ENCODE measurements at places on chromosomes 7 and 10.

DNA sequence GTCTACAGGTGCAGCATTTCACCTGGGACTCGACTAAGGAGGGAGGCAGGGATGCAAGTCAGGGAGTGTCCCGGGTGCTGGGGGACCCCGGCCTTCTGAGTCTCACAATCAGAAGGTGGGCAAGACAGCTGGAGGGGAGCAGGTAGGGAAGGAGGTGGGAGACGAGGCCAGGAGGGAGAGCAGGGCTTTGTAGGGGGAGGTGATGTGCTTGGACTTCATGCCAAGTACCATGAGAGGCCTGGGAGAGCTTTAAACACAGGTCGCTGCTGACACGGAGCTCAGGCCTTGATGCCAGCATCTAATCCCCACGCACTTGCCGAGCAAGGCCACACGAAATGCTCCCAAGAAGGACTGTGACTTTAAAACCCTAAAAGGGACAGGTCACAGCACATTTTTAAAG, 244.7 kb downstream of the ADARB2 start:
- no peak for DNase-seq

DNA sequence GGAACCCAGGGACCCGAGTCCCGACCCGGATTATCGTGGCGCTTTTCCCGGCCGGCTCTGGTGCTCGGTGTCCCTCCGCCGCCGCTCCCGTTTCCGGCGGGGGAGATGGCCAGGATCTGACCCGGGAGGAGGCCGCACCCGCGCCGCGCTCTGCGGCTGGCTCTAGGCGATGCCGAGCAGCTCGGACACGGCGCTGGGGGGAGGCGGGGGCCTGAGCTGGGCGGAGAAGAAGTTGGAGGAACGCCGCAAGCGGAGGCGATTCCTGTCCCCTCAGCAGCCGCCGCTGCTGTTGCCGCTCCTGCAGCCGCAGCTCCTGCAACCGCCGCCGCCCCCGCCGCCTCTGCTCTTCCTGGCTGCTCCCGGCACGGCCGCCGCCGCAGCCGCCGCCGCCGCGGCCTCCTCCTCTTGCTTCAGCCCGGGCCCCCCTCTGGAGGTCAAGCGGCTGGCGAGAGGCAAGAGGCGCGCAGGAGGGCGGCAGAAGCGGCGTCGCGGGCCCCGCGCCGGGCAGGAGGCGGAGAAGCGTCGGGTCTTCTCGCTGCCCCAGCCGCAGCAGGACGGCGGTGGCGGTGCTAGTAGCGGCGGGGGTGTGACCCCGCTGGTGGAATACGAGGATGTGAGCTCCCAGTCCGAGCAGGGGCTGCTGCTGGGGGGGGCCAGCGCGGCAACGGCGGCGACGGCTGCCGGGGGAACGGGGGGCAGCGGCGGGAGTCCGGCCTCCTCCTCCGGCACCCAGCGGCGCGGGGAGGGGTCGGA, 593 bp downstream of the CDK13 start:
- peak; percentile 43 for DNase-seq

DNA sequence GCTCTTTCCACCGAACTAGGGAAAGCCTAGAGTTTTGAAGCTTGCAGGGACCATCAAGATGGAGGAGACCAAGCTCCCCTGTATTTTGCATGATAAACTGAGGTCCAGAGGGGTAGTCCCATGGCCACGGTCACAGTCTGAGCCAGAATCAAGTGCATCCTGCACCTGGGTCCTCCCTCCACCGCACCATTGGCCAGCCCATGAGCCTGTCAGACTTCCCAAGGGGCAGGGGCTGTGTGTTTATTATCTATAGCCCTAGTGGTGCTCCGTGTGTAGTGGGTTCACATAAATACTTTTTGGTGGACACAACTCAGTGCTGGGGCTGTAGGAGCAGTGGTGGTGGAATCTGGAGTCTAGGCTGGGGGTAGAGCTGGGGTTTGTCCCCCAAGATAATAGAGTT, 3.6 kb downstream of the CALHM3 start:
- no peak for DNase-seq

- no peak for DNase-seq
These were observed 185.4 kb downstream of the SEC23IP start for GRCh38 chr10:120077707-120078492.

GRCh38 chr10:30529373-30529998, 95.5 kb downstream of the MAP3K8 start:
- peak; percentile 66 for DNase-seq

- DNase-seq: no peak
These were observed 6.7 kb upstream of the FAM170B start for GRCh38 chr10:49140304-49141177.

GRCh38 chr7:135186841-135187253, 16.3 kb upstream of the CYREN start:
- DNase-seq: peak; percentile 88

- no peak for DNase-seq
These were observed 8.2 kb downstream of the LOXL4 start for GRCh38 chr10:98259606-98260315.

DNA sequence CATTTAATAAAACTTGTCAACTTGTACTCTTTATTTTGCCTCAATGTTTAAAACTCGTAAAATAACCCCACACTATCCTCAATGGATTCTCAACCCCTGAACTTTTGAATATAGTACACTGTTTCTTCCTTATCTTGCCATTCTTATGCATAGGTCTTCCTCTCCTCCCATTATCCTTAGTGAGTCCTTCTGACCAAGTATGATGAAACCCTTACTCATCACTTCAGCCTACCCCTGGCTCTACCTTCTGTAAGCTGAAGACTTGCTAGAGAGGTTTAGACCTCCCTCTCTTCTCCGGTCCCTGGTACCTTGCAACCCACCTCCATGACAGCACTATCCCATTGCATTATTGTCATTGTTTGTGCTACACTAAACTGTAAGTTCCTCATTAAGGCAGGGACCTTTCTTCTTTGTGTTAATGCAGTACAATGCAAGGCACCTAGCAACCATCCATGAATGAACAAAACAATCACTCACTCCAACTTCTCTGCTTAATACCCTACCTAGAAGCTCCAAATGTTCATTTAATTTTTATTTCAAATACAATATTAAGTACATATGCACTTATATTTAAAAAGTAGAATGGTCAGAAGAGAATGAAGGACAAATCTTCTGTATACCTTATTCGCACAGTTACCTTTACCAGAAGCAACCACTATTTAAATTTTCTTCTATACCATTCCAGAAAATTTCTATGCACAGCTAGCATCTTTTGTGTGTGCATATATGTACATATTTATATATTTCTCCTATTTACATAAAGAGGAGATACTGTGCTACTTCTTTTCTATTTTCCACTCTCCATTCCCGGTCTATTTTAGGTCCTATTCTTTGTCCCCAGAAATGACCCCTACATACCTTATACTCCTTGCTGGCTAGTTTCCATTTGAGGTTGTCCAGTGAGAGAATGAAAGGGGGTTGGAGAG, 77.5 kb downstream of the SLC16A9 start:
- no peak for DNase-seq

GRCh38 chr7:67423065-67423464, 426.4 kb downstream of the TYW1 start:
- no peak for DNase-seq

DNA sequence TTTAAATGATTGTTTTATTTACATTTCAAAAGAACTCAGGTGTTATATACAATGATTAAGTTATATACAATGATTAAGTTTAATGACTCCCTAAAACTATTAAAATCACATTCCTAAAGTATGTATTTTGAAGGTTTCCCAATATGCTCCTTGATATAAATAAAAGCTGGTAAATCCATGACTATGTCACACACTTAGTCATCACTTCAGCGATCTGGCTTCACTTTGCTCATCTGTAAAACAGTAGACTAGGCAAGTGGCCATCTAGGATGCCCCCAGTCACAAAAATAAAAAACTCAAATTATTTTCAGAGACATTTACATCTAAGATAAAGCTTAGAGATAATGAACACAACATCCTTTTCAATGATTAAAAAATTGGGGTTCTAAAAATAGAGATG, 10.8 kb downstream of the ICA1 start:
- no peak for DNase-seq

- no peak for DNase-seq
These were observed 23.0 kb upstream of the C7orf33 start for GRCh38 chr7:148567524-148567923.

DNA sequence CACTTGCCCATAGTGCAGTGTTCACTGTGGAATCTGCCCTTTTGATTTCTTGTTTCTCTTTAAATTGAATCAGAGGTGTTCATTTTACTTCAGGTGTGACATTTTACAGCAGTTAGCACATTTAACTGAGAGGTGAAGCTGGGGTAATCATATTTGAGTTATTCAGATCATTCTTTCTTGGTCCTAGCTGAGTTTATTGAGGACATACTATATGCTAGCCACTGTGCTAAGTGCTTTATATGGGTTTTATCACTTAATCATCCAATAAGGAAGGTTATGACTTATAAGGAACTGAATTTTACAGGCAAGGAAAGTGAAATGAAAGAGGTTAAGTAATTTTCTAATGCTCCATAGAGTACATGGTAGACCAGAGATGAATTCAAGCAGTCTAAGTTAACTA, 79.7 kb downstream of the PON1 start:
- no peak for DNase-seq

DNA sequence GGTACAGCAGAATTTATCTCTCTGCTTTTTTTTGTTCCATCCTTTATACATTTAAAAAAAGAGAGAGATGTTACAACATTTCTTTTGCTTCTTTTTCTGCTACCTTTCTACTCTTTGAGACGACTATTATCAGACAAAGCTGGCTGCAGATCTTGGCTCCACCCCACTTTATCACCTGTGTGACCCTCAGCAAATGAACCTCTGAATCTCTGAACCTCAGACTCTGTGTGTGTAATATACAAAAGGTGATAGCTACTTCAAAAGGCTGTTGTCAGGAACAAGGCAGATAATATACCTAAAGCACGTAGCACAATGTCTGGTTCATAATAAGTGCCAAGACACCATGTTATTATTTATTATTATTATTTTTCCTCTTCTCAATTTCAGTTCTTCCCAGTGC, 32.6 kb upstream of the UBE2D1 start:
- no peak for DNase-seq

DNA sequence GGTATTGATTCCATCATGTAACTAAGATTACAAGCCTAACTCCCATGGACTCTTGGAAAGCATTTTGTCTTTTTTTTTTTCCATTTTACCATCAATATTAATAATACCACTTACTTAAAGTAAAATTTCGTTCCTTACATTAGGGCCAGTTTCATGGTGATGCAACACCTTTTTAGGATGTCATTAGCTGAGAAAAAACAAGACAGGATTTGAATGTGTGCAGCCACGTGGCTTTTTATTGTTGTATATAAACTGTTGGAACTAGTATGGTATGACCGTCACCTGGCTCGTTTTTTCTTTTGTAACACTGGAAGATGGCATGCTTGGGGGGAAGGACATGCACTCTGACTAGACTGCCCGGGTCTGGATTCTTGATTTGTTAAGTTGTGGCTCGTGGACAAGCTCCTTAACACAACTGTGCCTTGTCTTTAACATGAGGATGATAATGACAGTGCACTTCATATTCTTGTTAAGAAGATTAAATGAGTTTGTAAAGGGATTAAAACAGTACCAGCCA, 42.1 kb downstream of the ARHGAP21 start:
- DNase-seq: no peak

GRCh38 chr10:105509517-105509916, 868.4 kb downstream of the SORCS3 start:
- DNase-seq: no peak

DNA sequence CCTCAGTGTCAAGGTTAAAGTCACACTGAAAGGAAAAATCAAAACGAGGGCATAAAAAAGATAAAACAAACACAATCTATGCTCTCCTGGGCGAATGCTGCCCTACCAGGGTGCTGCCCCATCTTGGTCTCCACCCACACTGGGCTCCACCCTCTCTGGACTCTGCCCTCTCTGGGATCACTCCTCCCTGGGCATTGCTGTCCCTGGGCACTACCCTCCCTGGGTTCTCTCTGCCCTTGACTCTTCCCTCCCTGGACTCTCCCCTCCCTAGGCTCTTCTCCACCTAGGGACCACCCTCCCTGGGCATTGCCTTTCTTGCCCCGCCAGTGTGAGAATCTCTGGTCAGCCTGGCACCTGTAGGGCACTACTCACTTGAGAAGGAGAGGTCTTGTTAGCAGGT, 8.6 kb downstream of the GDF2 start:
- no peak for DNase-seq

- no peak for DNase-seq
These were observed 23.6 kb downstream of the ZMIZ1 start for GRCh38 chr10:79092292-79092896.

- no peak for DNase-seq
These were observed 590.0 kb downstream of the LRMDA start for GRCh38 chr10:76021398-76021797.

GRCh38 chr7:39414224-39415035, 151.8 kb upstream of the YAE1 start:
- DNase-seq: peak; percentile 69

DNA sequence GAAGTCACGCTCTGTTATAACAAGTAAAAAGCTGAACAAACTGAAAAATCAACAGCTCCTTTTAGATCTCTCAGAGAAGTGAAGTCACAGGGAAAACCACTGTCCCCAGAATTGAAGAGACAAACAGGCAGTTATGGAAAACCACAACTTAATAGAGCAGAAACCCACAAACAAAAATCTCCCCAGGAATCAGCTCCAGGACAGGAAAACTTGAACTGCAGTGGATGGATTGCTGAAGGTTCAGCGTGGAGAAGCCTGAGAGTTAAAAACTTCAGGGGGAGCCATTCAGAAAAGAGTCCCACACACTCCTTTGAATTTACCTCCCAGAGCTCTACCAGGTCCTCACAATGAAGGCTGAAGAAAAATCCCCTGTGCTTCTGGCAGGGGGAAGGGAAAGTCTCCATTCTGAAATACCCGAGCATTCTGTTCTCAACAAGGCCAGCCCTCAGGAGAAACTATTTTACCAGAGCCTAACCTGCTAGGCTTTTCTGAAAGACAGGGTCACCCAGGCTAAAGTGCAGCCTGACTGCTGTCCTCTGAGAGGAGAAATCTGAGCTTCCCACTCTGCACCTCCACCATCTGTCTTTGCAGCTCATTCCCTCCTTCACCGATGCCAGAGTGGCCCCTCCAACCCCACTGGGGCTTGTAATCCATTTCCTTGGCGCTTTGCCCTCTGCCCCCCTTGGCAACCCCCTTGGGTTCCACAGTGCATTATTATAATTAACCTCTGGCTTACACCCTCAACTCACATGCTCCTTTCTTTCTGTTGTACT, 65.0 kb upstream of the CCNY start:
- no peak for DNase-seq

DNA sequence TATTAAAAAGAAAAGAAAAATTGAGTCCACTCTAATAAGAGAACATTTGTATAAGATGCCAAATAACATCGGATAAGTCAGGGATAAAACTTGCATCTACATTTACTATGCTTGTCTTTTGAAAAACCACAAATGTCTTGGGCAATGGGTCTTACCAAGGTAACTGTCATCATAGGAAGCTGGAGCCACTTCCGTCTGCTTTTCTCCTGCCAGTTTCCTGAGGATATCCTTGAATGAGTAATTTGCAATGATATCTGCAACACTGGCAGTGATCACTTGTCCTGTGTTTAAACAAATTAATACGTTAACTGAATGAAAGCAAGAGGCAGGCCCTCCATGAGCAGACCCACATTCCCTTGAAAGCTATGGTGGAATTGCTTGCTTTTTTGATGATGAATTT, 47.3 kb downstream of the ITGA8 start:
- no peak for DNase-seq
